ENCODE measurements at places on chromosomes 2 and 18. TPM values are rescaled to one million over a fixed set of nuclear protein-coding genes. Genes with fewer than 3 reads are reported as not detected.

DNA sequence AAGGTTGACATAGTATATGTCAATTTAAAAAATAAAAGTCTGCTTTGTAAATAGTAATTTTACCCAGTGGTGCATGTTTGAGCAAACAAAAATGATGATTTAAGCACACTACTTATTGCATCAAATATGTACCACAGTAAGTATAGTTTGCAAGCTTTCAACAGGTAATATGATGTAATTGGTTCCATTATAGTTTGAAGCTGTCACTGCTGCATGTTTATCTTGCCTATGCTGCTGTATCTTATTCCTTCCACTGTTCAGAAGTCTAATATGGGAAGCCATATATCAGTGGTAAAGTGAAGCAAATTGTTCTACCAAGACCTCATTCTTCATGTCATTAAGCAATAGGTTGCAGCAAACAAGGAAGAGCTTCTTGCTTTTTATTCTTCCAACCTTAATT is 78.6 kb upstream of the CSRNP3 start:
- no peak for DNase-seq

DNA sequence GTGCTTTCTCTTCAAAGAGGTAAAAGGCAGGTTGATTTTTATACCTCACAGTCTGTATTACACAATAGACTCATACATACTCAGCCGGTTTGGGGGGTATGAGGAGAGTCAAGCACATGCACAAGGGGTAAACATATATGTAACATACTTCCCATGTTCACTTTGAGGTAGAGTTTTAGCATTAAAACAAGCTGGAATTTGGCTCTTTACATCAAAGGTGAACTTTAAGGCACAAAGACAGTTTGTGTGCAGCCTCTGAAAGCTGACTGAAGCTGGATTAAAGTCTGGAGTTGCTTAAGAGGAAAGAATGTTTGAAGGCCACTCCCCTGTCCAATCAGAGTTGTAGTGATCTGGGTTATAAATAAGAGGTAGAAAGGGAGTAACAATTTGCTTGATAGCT is 282.0 kb downstream of the DPP10 start:
- DNase-seq: no peak

- DNase-seq: no peak
Measured at GRCh38 chr2:197284956-197285355, 25.6 kb downstream of the ANKRD44 start.

- DNase-seq: no peak
Measured at GRCh38 chr2:115083711-115084110, 641.3 kb downstream of the DPP10 start.

DNA sequence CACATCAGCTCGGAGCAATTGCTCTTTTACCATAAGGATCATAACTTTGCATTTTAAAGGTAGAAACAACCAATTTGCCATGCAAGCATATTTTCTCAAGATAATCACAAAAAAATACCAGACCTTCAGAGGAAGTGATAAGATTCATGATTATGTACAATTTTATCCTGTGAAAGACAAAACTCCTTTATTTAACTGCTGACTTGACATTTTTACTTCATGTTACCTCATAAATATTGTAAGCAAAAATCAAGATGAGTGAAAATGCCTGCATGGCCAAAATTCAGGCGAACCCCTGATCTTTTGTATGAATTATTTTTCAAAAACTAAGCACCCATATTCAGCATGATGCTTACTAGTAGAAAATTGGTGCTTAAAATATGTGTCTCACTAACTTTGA is 246.4 kb downstream of the CD226 start:
- no peak for DNase-seq

DNA sequence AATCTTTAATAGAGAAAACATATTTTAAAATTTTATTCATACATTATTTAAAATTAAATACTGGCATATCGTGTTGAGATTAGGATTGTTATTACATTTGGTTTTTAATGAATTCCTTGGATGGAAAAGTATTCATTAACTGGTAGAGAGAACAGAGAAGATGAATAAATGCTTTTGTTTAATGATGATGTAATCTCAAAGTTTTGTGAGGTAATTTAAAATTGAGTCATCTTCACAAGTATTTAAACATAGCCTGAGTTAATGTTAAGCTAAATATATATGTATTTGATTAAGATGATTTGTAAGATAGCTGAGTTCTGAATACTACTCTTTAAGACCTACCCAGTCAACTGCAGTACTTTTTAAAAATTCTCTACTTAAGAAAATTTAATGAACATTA is 713.4 kb upstream of the VRK2 start:
- DNase-seq: no peak

DNA sequence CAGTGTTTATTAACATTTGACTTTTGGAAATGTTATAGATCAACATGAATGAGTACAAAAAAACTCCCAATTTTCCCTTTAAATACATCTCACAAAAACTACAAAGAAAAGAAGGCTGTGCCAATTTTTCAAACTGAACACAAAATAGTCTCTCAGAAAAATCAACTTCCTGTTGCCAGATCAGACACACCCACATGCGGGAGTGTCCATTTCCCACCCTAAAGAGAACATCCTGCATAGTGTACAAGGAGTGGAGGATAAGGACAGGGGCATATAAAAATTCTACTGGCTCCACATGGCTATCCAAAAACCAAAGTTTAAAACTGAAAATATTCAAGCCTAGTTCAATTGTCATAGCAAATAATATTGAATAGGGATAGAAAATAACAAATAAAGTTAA is 165.3 kb downstream of the ATAD2B start:
- DNase-seq: no peak

GRCh38 chr18:78728784-78729467 is 250.7 kb upstream of the SALL3 start:
- no peak for DNase-seq

DNA sequence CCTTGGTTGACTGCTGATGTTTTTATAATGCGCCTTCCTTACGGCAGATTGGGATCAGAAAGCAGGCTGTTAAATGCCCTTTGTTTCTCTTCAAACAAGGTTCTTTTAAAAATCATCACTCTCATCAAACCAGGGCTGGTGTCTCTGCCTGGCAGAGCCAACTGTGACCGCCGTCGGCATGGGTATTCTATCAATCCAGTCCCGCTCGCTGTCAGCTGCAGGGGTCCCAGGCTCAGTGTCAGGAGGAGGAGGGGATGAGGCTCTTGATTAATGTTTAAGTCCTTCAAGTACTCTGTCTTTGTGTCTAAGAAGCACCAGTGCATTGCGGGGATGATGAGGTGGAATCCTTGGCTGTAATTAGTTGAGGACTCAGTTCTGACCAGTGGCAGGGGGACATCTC is 348.1 kb downstream of the RNF144A start:
- no peak for DNase-seq

GRCh38 chr18:36572135-36572856 is 256.5 kb downstream of the TPGS2 start:
- DNase-seq: no peak

GRCh38 chr18:29549759-29550158 is 1372.8 kb upstream of the CDH2 start:
- no peak for DNase-seq

GRCh38 chr2:120367221-120367620 is 21.3 kb downstream of the INHBB start:
- no peak for DNase-seq

DNA sequence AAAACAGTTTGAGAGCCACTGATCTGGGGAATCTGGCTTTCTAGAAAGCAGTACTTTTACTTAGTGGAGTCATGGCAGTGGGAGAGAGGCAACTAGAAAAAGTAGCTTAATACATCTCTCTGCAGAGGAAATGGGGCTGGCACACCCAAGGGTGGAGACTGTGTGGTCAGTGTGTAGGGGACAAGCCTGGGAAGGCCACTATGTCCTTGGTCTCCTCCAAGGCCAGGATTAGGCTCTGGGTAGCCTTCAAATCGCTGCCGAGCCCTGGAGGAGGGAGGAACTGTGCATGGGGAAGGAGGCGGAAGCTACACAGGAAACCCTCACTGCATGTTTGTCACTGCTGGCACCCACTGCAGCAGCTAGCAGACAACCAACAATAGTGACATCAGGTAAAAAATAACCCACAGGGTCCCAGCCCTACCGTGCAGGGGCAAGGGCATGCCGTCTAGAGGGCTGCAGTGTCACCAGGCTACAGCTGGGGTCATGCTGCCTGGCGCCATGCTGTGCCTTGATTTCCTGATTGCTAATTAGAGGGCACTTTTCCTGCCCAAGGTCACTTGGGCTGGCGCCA is 34.8 kb downstream of the LBH start:
- DNase-seq: peak; percentile 45

GRCh38 chr2:225025917-225026571 is 16.2 kb downstream of the DOCK10 start:
- no peak for DNase-seq

Gene GRHL1
- total RNA-seq: 4.7 TPM

Gene CCDC85A
- total RNA-seq: 0.08 TPM
